Natural killer cell (primary cell): ENCODE measurements at places on chromosomes 16 and 17. TPM values are rescaled to one million over a fixed set of nuclear protein-coding genes. Genes with fewer than 3 reads are reported as not detected.

The GPR179 gene
- total RNA-seq, result not detected

The SEZ6L2 gene
- not detected for total RNA-seq

The LRRC75A gene
- 2.6 TPM for total RNA-seq

DNA sequence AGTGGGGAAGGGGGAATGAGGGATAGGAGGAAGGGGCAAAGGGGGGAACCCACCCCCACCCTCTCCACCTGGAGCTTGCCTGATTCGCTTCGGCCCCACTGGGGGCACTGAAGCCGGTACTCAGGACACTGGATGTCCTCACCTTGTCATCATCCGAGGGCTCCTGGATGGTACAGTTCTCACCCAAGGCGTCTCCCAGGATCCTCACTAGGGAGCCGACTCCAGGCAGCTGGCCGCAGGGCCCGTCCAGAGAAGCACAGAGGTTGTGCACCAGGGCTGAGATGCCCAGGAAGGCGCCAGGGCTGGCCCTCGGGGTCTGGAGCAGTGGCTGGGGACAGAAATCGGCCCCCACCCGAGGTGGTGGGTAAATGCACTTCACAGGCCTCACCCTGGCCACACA lies 92.3 kb downstream of the LITAF start:
- DNase-seq, result no peak

DNA sequence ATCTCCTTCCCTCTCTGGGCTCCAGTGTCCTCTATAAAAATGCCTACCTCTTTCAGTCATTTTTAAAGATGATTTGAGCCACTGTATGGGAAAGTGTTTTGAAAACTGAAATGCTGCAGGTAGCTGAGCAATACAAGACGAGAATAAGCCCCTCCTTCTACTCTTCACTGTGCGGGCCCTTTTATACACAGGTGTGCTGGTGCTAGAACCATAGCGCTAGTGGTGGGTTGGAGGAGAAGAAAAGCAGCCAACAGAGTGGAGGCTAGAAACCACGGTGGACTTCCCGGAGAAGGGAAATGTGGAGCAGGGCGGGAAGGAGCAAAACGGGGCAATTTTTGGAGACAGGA lies 58.2 kb upstream of the DLX4 start:
- no peak for DNase-seq

- peak; percentile 54 for DNase-seq
Observed at GRCh38 chr16:84925092-84925772, 86.1 kb downstream of the ZDHHC7 start.

DNA sequence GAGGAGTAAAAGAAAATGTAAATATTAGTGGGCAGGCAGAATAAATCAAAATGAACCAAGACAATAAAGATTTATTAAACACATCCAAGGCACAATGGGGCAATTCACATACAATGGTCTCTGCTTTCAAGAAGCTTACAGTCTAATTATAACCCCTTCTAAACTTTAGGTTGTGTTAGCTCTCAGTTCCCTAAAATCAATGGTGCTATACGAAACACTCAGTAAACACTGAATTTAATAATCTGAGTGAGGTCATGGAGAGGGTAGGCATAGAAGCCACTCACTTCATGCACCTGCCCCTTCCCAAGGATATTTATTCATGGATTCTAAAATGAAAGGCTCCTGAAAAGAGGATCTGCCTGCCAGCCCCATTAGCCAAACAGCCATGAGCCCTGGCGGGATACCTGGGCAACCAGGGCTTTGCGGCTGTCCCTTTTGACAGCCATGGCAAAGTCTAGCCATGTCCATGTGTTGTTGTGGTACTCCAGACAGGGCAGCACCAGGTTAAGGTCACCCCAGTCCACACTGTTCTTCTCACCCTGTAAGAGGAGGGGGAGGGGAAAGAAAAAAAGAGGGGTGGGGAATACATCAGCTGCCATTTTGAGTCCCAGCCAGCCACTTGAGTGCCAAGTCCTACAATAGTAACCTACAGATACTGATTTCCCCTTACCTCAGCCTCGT lies 1.4 kb upstream of the RSKR start:
- no peak for DNase-seq

GRCh38 chr16:5415123-5415522 lies 317.5 kb upstream of the EEF2KMT start:
- no peak for DNase-seq

GRCh38 chr16:58027916-58028455 lies 2.4 kb downstream of the MMP15 start:
- DNase-seq, result no peak

- no peak for DNase-seq
Observed at GRCh38 chr17:79105937-79106336, 31.3 kb downstream of the ENGASE start.

GRCh38 chr17:76579281-76579680 lies 6.4 kb downstream of the ST6GALNAC2 start:
- no peak for DNase-seq
